IPS DF 6.9 (cell line): ENCODE measurements at places on chromosomes 16 and 17.

GRCh38 chr17:35578197-35578928 lies at the start of gene PEX12:
Gene PEX12 (minus strand): TSS chr17:35578571. CDS start chr17:35578021, 550 bp downstream.
- peak; percentile 74 for DNase-seq

DNA sequence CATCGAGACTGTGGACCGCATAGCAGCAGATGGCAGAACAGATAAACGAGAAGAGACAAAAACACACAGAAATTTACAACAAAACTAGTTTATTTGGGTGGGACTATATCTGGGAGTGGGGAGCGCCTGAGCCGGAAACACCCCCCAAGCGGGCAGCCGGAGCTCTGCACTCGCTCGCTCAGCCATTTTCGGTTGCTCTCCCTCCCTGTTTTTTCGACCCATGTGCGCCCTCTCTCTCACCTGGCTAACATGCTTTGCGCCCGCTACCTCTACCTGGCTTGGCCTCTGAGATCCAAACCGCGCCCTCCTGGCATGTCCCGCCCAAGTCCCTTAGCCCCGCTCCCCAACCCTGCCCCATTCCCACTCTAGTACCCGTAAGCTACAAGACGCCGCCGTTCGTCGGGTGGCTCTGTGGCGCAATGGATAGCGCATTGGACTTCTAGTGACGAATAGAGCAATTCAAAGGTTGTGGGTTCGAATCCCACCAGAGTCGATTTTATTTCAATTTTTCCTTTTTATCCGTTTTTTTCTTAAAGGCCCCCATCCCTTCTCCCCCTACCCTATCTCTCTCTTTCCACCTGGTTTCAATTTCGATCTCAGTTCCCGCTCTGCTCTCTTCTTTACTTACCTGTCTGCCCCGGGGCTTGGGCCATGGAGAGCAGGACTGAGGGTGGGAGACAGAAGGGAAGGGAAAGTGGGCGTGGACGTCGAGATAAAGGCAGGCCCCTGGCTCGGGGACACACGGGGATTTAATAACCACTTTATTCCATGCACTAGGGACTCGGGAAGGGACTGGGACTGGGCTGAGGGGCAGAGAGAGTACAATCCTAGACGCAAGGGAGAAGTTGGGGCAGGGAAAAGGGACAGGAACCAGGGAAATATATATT lies 2.4 kb upstream of the ALOXE3 start:
- DNase-seq: no peak

DNA sequence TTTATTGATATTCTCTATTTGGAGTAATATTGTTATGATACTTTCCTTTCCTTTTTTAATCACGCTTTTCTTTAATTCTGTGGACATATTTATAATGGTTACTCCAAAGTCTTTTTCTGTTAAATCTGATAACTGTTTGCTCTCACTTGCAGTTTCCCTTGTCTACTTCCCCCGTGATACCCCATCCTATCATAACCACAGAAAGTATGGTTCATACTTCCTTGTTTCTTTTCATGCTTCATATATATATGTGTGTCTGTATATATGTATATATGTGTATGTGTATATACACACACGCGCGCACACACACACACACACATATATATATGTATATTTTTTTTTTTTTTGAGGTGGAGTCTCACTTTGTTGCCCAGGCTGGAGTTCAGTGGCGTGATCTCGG lies 23.5 kb downstream of the SPECC1 start:
- no peak for DNase-seq

GRCh38 chr16:61371388-61371787 lies 664.9 kb downstream of the CDH8 start:
- DNase-seq: no peak

DNA sequence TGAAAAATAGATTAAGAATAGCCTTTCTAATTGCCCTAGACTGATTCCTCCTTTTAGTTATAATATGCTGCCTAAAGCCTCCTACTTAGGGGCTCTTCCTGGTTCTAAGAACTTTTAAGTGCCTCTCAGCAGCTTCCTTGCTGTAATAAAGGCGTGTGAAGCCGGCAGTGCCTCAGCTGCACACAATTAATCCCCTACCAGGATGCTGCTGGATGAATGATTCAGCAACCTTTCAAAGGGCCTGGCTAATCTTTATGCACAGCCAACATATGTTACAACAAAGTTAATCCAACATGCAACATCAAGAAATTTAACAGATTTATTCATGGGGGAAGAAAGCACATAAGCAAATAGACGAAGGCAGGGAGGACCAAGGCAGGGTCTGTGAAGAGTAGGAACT lies 145.2 kb downstream of the PMP22 start:
- no peak for DNase-seq

- no peak for DNase-seq
Measured at GRCh38 chr16:84459941-84460405, 44.5 kb downstream of the MEAK7 start.

GRCh38 chr17:60301649-60302048 lies 90.3 kb downstream of the USP32 start:
- no peak for DNase-seq

- no peak for DNase-seq
Measured at GRCh38 chr17:35666967-35667532, 64.4 kb upstream of the RASL10B start.

- no peak for DNase-seq
Measured at GRCh38 chr16:4315186-4316107, at the start of gene GLIS2. Gene GLIS2 (plus strand): TSS chr16:4316067. CDS start chr16:4332281, 16,214 bp downstream.

DNA sequence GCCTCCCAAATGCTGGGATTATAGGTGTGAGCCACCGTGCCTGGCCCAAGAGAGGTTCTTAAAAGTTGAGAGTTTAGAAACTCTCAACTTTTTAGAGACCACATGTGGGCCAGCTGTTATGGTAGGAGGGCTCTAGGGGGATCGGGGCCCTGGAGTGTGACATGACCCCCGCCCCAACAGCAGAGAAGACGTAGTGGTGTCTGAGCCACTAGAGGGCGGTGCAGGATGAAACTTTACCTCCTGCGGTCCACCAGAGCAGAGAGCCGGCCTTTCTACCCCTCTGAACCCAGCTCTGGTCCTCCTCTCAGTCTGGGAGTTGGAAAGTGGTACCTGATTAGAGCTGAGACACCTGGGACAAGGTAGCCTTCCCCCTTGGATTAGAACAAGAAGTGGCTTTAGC lies 7.4 kb downstream of the CDK5RAP3 start:
- DNase-seq: no peak

DNA sequence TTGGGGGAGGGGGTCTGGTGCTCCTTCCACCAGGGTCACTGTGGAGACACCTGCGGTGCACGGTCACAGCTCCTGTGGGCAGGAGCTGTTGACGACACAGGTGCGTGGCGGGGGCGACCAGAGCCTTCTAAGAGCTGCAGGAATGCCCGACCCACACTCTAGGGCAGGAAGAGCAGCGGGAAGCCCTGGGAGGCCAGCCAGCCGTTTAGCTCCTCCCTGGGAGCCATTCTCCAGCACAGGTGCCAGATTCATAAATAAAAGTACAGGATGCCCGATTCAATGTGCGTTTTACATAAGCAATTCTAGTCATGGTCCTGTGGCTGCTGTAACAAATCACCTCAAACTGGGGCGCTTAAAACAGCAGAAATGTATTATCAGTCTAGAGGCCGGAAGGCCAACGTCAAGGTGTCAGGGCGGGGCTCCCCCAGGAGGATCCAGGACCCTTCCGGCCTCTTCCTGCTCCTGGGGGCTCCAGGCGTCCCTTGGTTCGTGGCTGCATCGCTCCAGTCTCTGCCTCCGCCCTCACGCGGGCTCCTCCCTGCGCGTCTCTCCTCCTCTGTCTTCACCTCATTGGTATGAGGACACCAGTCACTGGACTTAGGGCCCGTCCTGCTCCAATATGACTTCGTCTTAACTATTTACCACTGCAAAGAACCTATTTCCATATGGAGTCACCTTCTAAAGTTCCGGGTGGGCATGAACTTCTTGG lies 155.4 kb downstream of the FOXL1 start:
- DNase-seq: peak; percentile 33

DNA sequence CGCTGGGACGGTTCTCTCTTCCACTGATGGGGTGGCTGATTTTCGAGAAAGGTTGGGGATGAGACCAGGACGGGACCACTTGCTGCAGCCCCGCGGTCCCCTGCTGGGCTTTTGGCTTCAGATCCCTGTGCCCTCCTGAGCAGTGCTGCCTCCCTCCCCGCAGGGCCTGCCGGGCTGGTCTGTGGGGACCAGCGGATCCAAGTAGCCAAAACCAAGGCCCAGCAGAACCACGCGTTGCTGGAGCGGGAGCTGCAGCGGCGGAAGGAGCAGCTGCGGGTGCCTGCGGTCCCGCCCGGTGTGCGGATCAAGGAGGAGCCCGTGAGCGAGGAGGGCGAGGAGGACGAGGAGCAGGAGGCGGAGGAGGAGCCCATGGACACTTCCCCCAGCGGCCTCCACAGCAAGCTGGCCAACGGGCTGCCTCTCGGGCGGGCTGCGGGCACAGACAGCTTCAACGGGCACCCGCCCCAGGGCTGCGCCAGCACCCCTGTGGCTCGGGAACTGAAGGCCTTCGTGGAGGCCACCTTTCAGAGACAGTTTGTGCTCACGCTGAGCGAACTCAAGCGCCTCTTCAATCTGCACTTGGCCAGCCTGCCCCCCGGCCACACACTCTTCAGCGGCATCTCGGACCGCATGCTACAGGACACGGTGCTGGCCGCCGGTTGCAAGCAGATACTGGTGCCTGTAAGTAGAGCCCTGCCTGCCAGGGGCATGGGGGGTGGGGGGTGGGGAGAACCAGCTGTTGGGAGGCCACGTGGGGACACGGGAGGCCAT lies 28.6 kb downstream of the POLR3E start:
- DNase-seq: no peak

DNA sequence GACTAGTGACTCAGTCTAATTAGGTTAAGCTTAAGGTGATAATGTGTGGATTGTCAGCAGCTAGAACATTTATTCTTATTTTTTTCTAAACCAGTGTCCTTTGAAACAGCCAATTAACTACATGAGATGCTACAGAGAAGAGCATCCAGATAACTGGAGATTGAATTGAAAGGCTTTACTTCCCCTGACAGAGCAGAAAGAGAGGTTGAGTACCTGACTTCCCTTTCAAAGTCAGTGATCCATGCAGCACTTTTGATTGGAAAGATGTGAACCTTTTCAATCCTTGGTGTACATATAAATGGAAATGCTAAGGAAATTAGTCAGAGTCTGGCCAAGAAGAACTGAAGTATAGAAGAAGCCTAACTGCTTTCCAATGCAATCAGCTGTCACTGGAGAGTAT lies 653.8 kb downstream of the CDH8 start:
- DNase-seq: no peak
